Testis (tissue), 5 donors: ENCODE measurements at places on chromosomes 12 and 14. TPM values are rescaled to one million over a fixed set of nuclear protein-coding genes. Genes with fewer than 3 reads are reported as not detected.

Gene OR4E2
- not detected for polyA plus RNA-seq

Gene MYH6
- 0.44 TPM for polyA plus RNA-seq

Gene RNASE7
- polyA plus RNA-seq: 0.24 TPM

Gene C1QL4
- polyA plus RNA-seq: 2.9 TPM

Gene KLRG1
- 2.4 TPM for polyA plus RNA-seq

Gene GLS2
- polyA plus RNA-seq: 2.2 TPM

Gene ENDOU
- polyA plus RNA-seq: 0.21 TPM

Gene OR4Q2
- not detected for polyA plus RNA-seq

Gene ZNF385A
- 10.9 TPM for polyA plus RNA-seq

Gene CLEC4A
- 1.9 TPM for polyA plus RNA-seq

Gene MAP1LC3B2
- 2.1 TPM for polyA plus RNA-seq

Gene KRT6C
- polyA plus RNA-seq: not detected

Gene PLA2G1B
- polyA plus RNA-seq: 3.6 TPM

Gene SMCO2
- polyA plus RNA-seq: 1.5 TPM

Gene IKZF4
- polyA plus RNA-seq: 17.7 TPM

Gene TAS2R43
- not detected for polyA plus RNA-seq

Gene PIP4K2C
- polyA plus RNA-seq: 78.0 TPM

Gene TOMM20L
- polyA plus RNA-seq: 22.7 TPM

Gene ANG
- polyA plus RNA-seq: 27.7 TPM

Gene GDF3
- polyA plus RNA-seq: not detected
